AG09309 (cell line): ENCODE measurements at places on chromosomes 12 and 14.

DNA sequence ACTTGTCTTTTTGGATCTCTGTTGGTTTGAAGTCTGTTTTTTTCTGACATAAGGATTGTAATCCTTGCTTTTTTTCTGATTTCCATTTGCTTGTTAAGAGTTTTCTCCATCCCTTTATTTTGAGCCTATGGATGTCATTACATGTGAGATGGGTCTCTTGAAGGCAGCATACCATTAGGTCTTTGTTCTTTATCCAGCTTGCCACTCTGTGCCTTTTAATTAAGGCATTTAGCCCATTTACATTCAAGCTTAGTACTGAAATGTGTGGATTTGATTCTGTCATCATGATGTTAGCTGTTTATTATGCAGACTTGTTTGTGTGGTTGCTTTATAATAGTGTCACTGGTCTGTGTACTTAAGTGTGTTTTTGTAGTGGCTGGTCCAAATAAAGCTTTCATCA, 100.0 kb downstream of the CCDC91 start:
- no peak for DNase-seq

- no peak for DNase-seq
Measured at GRCh38 chr12:78418919-78419318, 445.7 kb upstream of the SYT1 start.

GRCh38 chr14:79356040-79356439, 855.3 kb downstream of the DIO2 start:
- no peak for DNase-seq

- DNase-seq: no peak
Measured at GRCh38 chr12:54596526-54596946, 8.1 kb upstream of the PPP1R1A start.

GRCh38 chr12:104680491-104680890, 223.7 kb downstream of the CHST11 start:
- no peak for DNase-seq

DNA sequence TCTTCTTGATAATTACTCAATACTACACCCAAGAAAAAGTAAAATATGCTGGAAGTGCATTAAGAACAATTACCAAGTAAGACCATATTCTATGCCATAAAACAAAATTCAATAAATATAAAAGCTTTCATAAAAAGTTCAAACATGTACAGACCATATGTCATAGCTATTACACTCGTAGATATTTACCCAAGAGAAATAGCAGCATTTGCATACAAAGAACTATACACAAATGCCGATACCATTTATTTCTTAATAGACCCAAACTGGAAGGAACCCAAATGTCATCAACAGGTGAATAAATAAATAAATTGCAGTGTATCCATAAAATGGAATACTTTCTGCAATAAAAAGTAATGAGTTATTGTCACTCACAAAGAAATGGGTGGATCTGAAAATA, 78.3 kb upstream of the SLC16A7 start:
- no peak for DNase-seq

- DNase-seq: no peak
Measured at GRCh38 chr12:123916729-123917128, 55.9 kb downstream of the CCDC92 start.

- DNase-seq: no peak
Measured at GRCh38 chr14:97408503-97408902, 611.3 kb downstream of the VRK1 start.

GRCh38 chr14:24246765-24247212, 4.4 kb upstream of the TINF2 start:
- DNase-seq: no peak

DNA sequence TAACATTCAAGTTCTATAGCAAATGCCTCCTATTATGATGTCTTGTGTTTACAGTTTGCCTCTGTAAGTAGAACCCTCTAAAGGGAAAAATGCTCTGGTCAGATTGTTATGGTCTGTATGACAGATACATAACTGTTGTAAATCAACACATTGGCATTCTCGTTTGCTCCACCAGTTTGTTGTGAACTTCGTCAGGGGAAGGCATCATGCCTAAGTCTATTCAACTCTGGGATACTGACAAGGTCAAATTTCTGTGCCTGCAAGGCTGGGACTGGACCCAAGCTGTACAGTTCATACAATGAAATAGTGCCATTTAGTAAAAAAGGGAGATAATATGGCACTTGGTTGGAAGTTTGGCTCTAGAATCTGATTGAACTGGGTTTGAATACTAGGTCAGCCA, 392.3 kb downstream of the RAD51B start:
- no peak for DNase-seq

- no peak for DNase-seq
Measured at GRCh38 chr14:55730592-55731310, 150.7 kb downstream of the KTN1 start.

DNA sequence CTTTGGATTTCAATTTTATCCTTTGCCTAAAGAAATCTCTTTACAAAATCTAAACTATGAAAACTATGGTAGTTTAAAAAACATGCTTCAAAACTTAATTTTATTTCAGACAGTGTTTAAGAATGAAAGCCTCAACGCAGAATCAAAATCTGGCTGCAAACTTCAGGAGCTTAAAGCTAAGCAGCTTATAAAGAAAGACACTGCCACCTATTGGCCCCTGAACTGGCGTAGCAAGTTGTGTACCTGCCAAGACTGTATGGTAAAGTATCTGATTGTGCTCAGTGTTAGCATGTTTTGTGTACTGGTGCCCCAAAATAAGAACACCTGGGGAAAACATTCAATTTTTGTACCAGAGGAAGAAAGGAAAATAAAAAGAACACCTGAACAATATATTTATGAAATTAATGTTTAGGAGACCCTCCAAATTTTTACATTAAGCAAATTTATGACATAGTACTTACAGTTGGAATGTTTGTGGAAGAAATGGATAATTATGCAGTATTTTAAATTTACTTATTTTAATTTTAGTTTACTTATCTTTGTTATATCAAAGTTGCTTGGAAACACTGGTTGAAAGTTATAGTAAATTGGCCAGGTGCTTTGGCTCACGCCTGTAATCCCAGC, 12.2 kb downstream of the UBR7 start:
- no peak for DNase-seq

GRCh38 chr12:111093428-111094142, 173.2 kb upstream of the MYL2 start:
- DNase-seq: no peak

DNA sequence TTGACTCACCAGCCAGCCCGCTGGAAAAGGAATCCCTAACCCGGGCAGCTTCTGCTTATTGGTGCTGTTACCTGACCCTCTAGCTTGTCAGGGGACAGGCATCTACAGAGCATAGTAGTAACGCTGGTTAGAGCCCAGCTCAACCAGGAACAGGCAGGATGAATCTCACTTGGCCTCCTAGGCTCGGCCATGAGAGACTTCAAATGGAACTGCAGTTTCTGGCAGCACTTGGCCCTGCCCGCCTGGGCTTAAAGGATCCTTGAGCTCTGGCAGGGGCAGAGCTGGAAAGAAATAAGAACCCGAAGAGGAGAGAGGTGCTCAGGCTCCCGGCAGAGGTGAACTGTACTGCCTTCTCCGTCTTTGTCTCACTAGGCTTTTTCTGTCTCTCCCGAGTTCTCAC, 2.3 kb upstream of the LHX5 start:
- no peak for DNase-seq

DNA sequence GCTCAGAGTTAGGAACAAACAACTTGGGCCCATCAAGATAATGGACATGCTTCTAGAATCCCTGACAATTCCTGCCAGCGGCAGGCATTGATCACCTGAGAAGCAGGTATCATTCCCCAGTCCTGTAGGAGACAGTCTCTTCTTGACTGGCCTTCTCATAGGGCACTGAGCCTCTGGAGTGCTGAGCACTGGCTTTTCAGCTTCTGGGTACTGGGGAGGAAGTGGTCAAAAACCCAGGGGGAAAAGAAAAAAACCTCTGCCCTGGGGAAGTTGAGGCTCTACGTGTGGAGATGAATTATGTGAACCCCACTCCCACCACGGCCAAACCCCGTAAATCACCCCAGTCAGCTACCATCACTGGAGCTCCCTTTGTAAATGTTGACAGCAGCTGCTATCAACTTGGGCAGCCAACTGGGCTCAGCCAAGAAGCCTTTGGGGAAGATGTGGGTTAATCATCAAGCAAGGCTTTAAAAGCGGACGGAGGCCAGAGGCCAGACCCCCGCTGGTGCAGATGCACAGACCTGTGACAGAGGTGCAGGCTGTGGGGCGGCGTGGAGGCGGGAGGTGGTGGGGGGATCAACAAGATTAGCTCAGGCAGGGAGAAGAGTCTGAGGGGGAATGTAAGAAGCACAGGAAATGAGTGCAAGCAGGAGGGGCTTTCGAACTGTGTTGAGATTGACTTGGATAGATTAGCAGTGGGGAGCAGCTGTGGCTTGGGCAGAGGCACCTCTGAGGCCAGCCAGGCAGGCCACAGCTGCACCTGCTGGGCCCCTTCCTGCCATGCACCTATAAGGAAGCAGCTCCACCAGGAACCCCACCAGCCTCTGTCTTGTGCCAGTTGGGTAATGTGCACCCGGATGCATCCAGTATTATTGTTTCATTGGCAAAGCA, 105.4 kb upstream of the HIF1A start:
- no peak for DNase-seq

DNA sequence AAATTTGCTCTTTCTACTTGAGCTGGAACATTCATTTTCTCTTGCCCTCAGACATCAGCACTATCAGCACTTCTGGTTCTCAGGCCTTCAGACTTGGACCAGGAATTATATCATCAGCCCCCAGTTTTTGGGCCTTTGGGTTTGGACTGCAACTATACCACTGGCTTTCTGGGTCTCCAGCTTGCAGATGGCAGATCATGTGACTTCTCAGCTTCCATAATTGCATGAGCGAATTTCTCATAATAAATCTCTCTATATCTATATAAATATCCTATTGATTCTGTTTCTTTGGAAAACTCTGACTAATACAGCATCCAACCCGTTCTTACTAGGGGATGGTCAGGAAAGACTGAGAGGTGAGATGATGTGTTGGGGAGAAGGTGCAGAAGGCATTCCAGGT, 22.4 kb upstream of the DYRK2 start:
- DNase-seq: no peak

- DNase-seq: no peak
Measured at GRCh38 chr12:12079291-12079690, 8.6 kb downstream of the BCL2L14 start.

- no peak for DNase-seq
Measured at GRCh38 chr12:124495194-124495983, 72.0 kb downstream of the NCOR2 start.

DNA sequence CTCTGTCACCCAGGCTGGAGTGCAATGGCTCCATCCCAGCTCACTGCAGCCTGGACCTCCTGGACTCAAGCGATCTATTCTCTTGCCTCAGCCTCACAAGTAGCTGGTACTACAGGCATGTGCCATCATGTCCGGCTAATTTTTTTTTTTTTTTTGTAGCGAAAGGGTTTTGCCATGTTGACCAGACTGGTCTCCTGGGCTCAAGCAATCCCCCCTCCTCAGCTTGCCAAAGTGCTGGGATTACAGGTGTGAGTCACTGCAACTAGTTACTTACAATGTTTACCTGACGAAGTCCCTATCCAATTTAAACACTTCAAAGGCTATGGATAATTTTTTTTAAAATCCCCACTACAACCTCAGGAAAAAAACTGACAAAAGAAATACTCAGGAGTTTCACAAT, 1.8 kb downstream of the KRR1 start:
- DNase-seq: no peak

GRCh38 chr14:96084796-96085195, 45.6 kb downstream of the C14orf132 start:
- DNase-seq: no peak

GRCh38 chr12:92331383-92331782, 185.7 kb upstream of the BTG1 start:
- no peak for DNase-seq

- no peak for DNase-seq
Measured at GRCh38 chr14:88075269-88075981, 70.5 kb downstream of the GPR65 start.

- no peak for DNase-seq
Measured at GRCh38 chr14:69079188-69079742, 73.7 kb downstream of the DCAF5 start.

- DNase-seq: no peak
Measured at GRCh38 chr14:99509871-99510555, 28.8 kb downstream of the CCNK start.

DNA sequence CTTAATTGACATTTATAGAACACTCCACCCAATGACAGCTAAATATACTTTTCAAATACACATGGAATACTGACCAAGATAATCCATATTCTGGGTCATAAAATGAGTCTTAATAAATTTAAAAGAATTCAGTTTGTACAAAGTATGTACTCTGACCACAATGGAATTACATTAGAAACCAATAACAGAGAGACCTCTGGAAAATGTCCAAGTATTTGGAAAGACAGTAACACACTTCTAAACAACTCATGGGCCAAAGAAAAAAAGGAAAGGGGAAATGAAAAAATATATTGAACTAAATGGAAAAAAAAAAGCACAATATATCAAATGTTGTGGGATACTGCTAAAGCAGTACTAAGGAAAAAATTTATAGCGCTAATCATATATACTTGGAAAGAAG, 52.0 kb downstream of the CRACR2A start:
- no peak for DNase-seq

DNA sequence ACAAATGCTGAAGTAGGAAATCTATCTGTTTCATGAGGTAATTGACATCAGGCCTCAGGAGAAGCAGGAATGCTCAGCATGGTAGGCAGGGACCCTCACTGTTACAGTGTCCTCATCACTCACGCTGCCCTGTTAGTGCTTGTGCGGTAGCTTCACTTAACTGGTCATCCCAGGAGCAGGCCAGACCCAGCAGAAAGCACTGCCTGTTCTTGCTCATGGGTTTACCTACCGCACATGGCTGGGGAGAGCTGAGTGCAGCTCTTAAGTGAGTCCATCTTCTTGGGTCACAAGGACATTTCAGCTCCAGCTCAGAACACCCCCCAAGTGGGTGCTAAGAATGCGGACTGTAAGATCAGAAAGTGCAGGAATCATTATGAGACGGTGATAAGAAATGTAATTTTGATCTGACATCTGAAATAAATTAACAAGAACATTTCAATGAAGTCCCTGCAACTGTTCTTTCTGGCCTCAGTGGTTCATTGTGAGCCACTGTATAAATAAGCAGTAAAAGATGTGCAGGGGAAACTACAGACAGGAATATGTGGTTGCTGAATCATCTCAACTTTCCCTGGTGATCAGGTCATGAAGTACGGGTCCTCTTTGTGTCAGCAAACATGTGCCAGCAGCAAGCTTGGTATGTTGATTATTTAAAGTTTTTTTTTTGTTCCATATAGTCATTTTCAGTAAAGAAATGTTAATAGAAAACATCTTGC, 757.7 kb upstream of the TMEM132C start:
- DNase-seq: peak; percentile 77

DNA sequence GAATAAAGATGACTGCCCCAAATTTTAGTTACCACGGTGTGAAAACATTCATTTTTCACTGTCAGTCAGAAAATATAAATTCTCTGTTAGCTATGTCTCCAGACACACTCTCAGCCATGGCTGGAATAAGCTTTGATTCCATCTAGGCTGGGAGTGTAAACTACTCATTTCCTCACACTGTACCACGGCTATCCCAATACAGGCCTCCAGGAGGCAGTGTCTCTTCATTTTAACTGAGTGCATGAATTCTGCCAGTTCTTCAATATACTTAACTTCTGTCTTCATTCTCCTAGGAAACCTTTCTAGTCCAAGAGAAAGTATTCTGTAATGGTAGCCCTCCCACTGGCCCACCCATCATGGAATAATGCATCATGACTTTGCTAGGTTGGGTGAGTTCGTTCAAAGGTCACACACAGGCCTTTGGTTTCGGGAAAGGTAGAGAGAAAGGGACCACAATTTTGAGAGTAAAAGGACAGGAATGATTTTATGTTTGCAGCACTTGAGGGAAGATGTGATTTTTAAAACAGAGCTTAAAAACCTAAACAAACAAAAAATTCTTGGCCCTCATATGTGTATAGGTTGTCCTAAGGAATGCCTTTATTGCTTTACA, 381.1 kb downstream of the SEC23A start:
- DNase-seq: peak; percentile 14
